T-helper 2 cell (primary cell): ENCODE measurements at places on chromosomes 13 and 19.

GRCh38 chr13:42720858-42721219, 60.5 kb upstream of the FAM216B start:
- no peak for DNase-seq

GRCh38 chr13:110376120-110376519, 69.0 kb downstream of the COL4A2 start:
- no peak for DNase-seq

GRCh38 chr19:55369653-55370304, 484 bp downstream of the IL11 start:
- no peak for DNase-seq

DNA sequence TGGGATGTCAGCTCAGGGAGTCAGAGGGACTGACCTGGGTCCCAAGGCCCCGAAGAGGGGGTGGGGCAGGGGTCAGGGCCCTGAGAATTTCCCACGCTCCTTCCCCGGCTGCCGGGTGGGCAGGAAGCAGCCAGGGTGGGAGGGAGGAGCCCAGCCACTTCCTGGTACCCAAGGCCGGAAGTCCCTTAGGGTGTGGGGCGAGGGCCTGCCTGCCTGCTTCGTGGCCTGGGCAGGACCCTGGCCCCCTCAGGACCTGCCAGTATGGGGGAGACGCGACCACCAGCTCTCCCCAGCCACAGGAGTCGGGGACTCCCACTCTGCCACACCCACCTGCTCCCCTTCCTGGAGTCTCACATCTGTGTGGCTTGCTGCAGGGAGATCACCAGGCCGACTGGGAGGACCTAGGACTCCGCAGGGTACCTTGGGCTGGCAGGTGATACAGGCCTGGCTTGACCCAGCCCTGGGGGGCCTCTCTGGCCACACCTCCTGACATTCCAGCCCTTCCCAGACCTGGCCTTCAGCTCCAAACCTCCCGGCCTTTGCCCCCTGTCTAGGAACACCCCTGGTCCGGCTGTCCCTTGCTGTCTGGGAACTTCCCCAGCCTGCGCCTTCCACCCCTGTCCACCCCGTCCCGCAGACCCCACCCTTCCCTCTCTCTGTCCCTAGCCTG, 9.8 kb upstream of the CIRBP start:
- no peak for DNase-seq

DNA sequence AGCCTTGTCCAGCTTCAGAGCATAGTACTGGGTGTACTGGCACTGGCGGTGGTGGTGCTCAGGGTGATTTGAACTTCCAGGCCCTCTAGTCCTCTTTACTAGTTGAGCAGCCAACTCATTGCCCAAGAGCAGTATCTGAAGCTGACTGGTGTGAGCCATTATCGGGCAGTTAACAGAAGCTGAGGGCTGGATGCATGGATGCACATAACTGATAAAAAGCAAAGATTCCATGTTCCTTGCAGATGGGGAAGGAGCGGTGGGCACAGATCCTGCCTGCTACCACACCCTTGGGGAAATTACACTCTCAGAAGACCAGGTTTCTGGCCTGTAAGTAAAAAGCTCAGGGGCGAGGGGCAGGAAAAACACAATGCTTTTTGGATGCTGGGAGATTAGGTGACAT, 499.4 kb upstream of the ARGLU1 start:
- no peak for DNase-seq

- DNase-seq, result no peak
These were observed 8.0 kb downstream of the ANGPTL8 start for GRCh38 chr19:11247391-11247790.

- DNase-seq, result no peak
These were observed at the start of gene CERS1 for GRCh38 chr19:18895824-18896341. Gene CERS1 (minus strand): TSS chr19:18896158. CDS start chr19:18896072, 86 bp downstream.

- no peak for DNase-seq
These were observed 83.5 kb downstream of the FRY start for GRCh38 chr13:32115066-32115465.

DNA sequence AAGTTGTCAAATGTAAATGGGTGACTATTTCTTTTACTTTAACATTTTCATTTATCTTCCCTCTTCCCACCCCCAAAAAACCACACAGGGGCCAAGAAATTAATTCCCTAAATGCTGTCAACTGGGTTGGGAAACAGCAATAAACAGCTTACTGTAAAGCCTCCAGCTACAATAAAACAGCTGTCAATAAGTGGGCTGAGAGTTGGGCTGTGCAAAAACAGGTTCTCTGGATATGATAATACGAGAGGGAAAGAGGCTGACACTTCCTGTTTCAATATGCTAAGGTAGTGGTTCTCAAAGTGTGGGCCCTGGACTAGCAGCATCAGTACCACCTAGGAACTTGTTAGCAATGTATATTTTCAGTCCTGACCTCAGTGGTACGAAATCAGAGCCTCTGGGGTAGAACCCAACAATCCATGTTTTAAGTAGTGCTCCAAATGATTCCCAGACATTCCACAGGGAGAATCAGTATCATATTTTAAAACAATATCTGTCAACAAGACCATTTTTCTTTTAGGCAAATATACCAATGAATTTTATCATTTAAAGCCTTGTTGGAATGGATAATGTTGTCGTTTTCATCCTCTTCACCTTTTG, 8.4 kb downstream of the PCDH9 start:
- no peak for DNase-seq

DNA sequence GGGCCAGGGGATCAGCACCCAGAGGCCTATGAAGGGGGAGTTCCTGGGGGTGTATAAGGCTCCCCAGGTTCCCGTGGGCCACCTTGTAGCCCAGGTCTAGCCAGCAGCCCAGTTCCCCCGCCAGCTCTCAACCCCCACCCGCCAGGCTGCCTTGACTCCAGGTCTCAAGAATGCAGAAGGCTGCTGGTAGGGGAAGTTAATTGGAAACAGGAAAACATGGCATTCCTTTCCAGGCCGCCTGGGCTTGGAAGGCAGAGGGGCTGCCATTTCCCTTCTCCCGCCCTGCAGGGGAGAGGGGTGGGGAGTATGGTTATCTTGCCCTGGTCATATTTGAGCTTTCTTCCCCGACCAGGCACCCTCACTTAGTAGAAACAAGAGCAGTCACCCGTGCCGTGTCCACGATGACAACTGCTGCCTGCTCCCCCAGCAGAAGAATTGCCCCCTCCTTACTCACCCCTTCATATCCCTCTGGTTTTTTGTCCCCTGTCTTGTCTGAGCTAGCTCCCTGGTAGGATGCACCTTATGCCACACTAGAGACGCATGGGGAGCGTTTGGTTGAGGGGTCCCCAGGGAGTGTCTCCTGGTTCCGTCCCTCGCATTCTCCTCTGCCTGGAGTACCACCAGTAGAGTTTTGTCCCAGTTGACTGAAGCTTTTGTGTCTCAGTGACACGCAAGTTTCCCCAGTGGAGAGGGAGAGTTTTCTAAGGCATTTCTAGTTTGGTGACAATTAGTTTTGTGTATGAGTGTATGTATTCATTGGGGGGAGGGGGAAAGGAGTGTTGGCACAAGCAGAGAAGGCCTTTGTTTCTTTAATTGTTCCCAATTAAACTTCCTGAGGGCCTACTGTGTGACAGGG, 4.5 kb downstream of the BICRA start:
- no peak for DNase-seq

DNA sequence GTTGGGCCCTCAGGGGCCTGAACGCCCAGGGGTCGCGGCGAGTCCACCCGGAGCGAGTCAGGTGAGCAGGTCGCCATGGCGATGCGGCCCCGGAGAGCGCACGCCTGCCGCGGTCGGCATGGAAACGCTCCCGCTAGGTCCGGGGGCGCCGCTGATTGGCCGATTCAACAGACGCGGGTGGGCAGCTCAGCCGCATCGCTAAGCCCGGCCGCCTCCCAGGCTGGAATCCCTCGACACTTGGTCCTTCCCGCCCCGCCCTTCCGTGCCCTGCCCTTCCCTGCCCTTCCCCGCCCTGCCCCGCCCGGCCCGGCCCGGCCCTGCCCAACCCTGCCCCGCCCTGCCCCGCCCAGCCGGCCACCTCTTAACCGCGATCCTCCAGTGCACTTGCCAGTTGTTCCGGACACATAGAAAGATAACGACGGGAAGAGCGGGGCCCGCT, at the start of gene CCNA1:
CCNA1 (plus strand) TSS at position 390 of the 439 bp plus-strand sequence. CDS start 562 bp downstream, outside the sequence.
- no peak for DNase-seq

DNA sequence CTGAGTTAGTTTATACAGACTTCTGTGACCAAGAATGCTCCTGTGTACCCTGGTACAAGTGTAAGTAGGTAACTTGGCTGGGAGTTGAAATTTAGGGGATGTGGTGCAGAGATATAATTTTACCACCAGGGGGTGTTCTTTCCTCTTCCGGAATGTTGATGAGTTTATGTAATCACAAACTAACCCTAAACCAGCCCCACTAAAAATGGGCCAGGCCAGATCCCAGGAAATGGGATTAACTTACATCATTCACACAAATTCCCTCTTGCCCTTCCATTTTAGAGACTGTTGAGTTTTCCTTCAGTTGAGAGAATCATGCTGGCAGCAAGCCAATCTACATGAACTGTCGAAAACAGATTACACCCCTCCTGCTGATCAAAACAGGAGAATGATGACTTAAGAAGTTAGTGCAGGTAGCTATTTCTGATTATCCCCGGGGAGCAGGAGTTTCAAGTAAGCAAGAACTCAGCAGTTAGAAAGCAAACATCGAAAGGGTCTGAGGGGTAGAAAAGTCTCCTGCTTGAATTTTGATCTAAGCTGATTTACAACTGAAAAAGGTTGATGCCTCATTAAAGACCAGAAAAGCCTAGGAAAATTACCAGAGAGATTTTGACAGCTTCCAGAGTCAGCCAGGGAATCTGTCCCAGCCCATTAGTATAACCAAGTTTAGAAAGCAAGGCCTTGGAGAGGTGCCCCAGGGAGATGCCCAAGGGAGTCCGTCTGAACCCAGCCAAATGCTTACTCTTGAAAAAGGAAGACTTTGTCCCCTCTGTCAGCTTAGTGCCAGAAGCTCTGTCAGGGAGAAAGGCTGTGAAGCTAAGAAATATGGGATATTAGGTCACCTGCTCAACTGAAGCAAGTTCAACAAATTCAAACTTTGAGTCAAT, 32.3 kb upstream of the MED4 start:
- DNase-seq, result no peak

DNA sequence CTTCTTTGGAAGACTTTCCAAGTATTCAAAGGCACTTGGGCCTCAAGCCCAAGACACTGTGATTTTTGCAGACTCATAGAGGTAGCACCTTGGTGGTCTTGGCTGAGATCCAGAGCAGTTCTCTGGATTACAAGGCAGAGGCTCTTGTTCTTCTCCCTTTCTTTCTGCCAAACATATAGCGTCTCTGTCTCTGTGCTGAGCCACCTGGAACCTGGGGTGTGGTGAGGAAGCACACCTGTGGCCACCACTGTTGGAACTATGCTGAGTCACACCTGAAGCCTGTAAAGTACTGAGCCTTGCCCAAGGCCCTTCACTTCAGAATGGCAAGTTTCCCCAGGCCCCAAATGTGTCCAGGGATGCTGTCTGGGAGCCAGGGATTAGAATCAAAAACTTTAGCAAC, 127.5 kb downstream of the FREM2 start:
- no peak for DNase-seq

DNA sequence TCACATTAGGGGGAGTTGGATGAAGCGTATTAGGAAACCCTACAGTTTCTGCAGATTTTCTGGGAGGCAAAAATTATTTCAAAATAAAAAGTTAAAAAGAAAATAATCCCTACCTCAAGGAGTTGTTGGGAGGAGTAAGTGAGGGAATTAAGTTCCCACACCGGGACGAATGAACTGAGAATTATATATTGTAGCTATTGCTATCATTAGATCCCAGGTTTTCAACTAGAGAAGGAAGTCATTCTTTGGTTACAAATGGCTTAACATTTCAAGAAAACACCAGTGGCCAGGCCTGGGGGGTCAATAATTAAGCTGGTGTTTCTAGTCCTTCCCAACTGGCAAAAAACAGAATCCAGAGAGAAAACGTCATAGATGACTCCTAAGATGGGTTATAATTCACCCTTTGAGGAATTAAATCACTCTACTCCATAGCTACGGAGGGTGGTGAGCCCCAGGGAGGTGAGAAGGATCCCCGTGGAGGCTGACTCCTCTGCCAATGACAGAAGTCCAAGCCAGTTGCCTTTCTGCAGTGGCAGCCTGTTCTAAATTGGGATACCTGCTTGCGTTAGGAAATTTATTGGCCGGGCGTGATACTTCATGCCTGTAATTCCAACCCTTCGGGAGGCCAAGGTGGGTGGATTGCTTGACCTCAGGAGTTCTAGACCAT, 1.2 kb upstream of the MYDGF start:
- no peak for DNase-seq

- DNase-seq, result peak; percentile 37
These were observed 8.3 kb upstream of the SYCN start for GRCh38 chr19:39212375-39212742.

DNA sequence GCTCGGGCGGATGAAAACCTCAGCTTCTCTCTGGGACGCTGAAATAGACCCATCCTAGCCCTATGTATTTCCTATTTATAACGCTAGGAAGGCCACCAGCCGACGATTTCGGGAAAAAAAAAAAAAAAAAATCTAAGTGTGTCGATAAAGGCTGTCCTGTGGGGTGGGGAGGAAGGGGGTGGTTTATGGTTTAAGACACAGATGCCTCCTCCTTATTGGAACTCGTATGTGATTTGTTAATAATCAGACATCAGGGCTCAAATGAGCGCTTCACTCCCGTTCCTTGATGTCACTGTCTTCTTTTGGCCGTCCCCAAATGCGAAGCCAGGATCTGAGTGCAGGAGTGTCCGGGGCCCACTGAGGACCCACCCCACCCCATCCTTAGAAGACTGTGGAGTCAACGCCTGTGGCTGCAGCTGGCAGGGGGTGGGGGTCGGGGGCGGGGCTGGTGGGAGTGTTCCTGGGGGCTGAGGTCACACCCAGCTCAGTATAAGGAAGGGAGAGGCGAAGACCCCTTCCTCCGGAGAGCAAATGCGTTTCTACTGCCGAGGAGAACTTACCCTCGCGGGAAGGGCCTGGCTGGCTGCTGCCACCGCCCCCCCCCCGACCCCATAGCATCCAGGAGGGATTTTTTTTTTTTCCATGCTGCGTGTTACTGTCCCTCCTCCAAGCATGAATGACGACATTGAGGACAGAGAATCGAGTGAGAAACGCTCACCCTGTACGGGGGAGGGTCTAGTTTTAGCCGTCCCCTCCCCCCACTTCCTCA, 971 bp downstream of the ATCAY start:
- DNase-seq, result no peak

DNA sequence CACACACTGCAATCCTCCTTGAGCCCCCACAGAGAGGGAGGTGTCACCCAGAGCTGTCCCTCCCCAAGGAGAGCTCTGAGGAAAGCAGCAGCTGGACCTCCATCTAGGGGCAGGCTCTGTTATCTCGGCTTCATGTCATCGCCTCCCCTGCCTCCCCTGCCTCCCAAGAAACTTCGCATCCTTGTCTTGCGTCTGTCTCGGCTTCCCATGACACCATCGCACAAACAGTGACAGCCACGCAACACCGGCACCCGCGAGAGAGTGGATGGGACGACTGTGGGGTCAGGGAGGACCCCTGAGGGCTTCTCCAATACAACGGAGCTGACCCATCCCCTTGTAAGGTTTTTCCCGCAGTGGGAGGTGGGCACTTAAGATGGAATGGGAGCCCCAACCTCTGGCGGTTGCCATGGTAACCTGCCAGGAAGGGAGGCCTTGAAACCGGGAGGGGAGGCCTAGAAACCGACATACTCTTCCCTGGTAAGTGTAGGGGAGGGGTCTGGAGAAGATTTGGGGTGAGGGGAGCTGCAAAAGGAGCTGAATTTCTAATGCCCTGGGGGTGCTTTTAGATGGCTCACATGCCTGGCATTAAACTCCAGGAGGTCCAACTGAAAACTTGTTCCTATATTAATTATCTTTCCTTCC, 16.3 kb downstream of the TLE2 start:
- DNase-seq, result no peak

GRCh38 chr19:53394522-53394973, 401 bp upstream of the ZNF765 start:
- no peak for DNase-seq
